A549 treated with CpdA at 1 μM for 4 hours (cell line): ENCODE measurements at places on chromosomes 2 and 18. TPM values are rescaled to one million over a fixed set of nuclear protein-coding genes. Genes with fewer than 3 reads are reported as not detected.

The FHOD3 gene
- total RNA-seq = 1.9 to 3.2 TPM (median 2.6 TPM) in 5 replicates

The CCT7 gene
- total RNA-seq = 586 to 976 TPM (median 613 TPM) in 5 replicates

The NOL4 gene
- not detected in 5 replicates for total RNA-seq

The DUSP2 gene
- total RNA-seq = 0.22 to 0.50 TPM (median 0.46 TPM) in 5 replicates

The CNGA3 gene
- not detected in 5 replicates for total RNA-seq

The ERCC3 gene
- total RNA-seq = 48.0 to 52.0 TPM (median 50.2 TPM) in 5 replicates

The MC5R gene
- not detected in 5 replicates for total RNA-seq

The SULT1C4 gene
- total RNA-seq = 0.02 TPM in 1 of 5 replicates, not detected in the others

The KIAA2012 gene
- total RNA-seq = not detected in 5 replicates

The ST8SIA3 gene
- not detected in 5 replicates for total RNA-seq

The HAT1 gene
- 67.6 to 87.4 TPM (median 72.2 TPM) in 5 replicates for total RNA-seq

The PSTPIP2 gene
- 0.16 to 0.47 TPM (median 0.33 TPM) in 5 replicates for total RNA-seq

The C1GALT1C1L gene
- total RNA-seq = 1.2 to 2.3 TPM (median 1.7 TPM) in 5 replicates

The TMSB10 gene
- 8,266 to 8,608 TPM (median 8,507 TPM) in 5 replicates for total RNA-seq

The C1QL2 gene
- 0.09 to 0.18 TPM (median 0.11 TPM) in 4 of 5 replicates, not detected in the other for total RNA-seq

The STPG4 gene
- 0.12 TPM in 1 of 5 replicates, not detected in the others for total RNA-seq

The PTPRM gene
- total RNA-seq = 28.0 to 35.0 TPM (median 30.4 TPM) in 5 replicates

The MROH2A gene
- total RNA-seq = 0.10 to 0.19 TPM (median 0.13 TPM) in 3 of 5 replicates, not detected in the others

The GKN1 gene
- total RNA-seq = 0.49 to 0.73 TPM (median 0.64 TPM) in 5 replicates

The SRD5A2 gene
- total RNA-seq = 0.02 to 0.04 TPM in 2 of 5 replicates, not detected in the others

The ACMSD gene
- total RNA-seq = not detected in 5 replicates

The IL36G gene
- 0.10 TPM in 1 of 5 replicates, not detected in the others for total RNA-seq

The HIBCH gene
- 13.4 to 20.1 TPM (median 14.0 TPM) in 5 replicates for total RNA-seq

The ANKRD30BL gene
- not detected in 5 replicates for total RNA-seq

The EPG5 gene
- total RNA-seq = 4.0 to 5.2 TPM (median 4.3 TPM) in 5 replicates

The MEP1B gene
- total RNA-seq = 0.07 to 0.27 TPM in 2 of 5 replicates, not detected in the others

The OTOF gene
- total RNA-seq = 0.06 to 0.12 TPM (median 0.07 TPM) in 5 replicates
